Fibroblast of villous mesenchyme (primary cell): ENCODE measurements at places on chromosomes 1 and 21. TPM values are rescaled to one million over a fixed set of nuclear protein-coding genes. Genes with fewer than 3 reads are reported as not detected.

DNA sequence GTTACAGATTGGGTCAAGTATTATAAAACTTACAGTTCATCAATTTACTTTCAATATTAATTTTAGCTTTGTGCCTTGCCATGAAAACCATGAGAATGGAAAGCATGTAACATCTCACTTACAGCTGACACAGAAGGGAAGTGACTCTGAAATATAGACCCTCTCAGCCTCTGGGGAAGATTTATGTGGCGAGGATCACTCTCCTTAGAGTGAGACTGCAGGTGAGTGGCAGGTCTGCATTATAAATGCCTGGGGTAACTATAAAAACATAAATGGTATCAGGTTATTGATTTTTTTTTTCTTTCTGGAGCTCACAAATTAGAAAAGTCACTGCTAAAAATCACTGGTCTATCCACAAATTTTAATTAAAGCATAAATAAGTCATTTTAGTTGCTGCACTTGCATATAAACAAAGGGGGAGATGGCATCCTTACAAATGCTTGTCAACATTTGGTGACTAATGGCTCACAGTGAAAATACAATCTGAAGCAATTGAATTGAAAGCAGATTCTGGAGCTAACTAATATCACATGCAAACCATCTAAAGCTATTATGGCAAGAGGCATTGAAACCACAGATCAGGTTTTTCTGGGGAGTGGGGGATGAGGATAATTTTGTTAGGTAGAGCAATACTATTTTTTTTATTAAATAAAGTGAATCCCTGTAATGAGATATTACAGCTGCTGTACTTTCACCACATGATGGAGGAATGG is 200.9 kb downstream of the TM2D1 start:
- DNase-seq = no peak

GRCh38 chr21:27681841-27682240 is 715.0 kb upstream of the ADAMTS5 start:
- DNase-seq = no peak

DNA sequence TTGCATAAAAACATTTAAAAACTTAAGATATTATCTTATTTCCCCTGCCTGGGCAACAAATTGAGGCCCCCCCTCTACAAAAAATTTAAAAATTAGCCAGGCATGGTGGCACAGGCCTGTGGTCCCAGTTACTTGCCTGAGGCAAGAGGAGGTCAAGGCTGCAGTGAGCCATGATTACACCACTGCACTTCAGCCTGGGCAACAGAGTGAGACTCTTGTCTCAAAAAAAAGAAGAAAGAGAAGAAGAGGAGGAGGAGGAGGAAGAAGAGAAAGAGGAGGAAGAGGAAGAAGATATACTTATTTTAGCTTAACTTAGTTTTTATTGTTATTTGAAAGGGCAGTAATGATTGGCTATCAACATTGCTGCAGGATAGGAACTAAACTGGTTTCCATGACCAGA is 73.8 kb upstream of the IPO9 start:
- DNase-seq = no peak

DNA sequence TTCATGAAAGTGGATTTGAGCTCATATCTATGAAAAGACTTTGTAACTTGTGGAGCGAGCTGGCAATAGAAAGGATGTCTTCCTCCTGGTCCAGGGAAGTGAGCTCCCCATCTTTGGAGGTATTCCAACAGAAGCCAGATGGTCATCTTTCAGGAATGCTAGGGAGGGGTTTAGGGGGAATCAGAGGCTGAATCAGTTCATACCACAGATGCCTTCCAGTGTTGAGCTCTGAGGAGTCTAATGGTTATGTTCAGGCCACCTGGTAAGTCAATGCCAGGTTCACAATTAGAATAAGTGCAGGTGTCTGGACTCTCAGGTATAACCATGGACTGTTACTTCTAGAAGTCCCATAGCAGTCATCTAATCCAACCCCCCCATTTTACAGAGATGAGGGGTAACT is 119.1 kb downstream of the ACTL8 start:
- peak; percentile 38 for DNase-seq

GRCh38 chr1:231757101-231757404 is 130.5 kb downstream of the DISC1 start:
- no peak for DNase-seq

DMBX1 gene
- not detected in 2 replicates for total RNA-seq

DNA sequence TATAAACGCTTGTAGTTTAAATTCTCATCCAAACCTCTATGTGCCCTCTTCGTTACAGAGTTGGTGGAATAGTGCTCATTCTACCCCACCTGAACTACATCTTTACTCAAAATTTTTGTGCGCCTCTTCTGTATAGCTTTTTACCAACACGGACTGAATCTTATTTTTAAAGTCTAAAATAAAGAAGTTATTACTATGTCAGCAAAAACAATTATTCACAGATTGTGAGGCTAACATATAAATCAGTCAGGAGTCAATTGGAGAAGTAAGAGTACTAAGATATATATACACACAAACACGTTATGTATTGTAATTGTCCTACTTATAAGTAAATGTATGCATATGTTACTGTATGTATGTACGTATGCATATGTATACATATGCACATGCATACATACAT is 274.9 kb upstream of the ADGRL4 start:
- no peak for DNase-seq

DNA sequence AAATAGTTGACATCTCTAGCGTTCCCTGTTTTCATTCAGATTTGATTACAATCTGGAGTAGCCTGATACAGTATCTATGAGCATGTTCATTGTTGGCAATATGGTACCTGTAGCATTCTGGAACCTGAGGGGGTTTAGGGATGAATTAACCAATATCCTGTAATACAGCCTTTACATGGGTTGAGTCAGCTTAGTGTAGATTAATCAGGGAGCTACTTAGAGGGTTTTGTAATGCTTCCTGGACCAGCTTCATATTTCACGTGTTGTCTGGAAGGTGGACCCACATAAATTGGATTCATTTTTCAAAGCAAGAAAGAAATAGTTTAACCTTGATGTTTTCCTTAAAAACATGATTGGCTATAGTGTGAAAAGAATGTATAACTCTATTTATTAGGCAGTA is 3.6 kb downstream of the OTUD3 start:
- DNase-seq = no peak

GRCh38 chr1:235246022-235246948 is 81.7 kb downstream of the ARID4B start:
- no peak for DNase-seq

FMO3 gene
- total RNA-seq = 0.64 and 0.86 TPM in 2 replicates

NR5A2 gene
- under 0.01 TPM in 1 of 2 replicates, not detected in the other for total RNA-seq

DNA sequence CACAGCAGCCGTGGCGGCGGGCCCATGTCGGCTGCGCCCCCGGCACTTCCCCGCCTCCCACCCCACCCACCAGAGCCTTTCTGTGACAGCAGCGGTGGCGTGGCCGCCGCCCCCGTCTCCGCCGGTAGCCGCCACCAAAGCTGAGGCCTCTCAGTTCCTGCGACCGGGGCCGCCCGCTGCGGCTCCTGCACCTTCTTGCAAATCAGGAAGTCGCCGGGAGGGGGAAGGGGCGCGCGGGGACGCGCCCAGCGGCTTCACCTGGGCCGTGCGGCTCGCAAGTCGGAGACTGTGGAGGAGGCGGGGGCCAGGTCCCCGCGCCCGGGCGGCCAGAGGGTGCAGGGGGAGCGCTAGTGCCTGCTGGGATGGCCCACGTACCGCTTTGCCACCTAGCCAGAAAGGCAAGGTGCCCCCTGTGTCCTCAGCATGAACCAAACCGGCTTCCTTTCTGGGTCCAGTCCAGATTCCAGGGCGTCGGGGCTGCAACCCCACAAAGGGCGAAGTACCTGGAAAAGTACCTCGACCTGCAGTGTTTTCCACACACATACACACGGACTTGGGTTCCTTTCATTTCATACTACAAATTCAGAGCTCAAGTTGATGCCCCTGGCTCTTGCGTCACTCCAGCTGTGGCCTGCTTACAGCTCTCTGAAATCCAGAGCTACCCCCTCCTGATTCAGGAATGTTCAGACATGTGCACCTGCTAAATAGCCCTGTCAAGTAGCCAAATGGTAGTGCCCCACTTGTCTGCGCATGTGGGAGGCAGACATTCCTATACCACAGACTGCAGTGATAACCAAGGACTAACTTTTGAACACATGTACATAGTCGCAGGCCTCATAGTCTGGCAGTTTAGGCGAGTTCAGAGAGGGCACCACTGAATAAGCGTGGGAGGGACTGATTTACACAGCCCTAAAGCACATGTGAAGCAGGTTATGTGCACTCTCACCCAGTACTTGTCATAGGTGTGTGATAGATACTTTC is at the start of gene DENND1B:
TSS of gene DENND1B (minus strand) at position 199 of the 981 bp plus-strand sequence. CDS start 325 bp downstream, outside the sequence.
- DNase-seq = peak; percentile 46

EVA1C gene
- total RNA-seq = 8.4 and 10.8 TPM in 2 replicates

DNA sequence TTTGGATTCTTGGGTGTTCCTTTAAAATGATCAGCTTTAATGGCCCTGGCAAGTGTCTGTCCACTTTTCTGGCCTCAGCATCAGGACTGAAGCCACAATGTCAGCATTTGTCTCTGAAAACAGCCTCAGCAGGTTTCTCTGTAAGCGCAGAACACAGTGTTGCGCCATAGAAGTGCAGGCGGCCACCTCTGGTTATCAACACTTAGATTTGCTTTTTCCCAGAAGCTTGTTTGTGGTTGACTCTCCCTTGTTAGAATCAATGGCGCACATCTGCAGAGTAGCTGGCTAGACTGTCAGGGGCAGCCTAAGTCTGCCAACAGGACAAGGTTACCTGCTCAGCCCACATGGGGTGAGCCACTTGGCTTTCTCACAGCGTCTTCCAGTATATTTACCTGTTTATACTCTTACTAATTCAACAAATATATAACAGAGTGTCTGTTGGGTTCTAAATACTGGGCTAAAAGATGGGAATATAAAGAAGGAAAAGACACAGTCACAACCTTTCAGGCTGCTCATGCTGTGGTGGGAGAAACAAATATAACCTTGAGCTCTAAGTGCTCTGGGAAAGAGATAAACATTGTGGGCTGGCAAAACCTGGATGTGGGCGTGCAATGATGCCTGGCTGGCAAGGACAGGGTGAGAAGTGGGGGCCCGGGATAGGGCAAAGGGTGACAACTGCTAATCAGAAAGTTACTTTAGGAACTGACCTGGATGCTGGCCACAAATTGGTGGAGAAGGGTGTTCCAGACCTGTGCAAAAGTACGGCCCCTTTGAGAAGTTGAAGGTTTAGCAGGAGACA is 149.3 kb upstream of the KIAA0040 start:
- DNase-seq = no peak
